Thyroid gland (tissue), 4 donors: ENCODE measurements at places on chromosomes 3 and 15.

DNA sequence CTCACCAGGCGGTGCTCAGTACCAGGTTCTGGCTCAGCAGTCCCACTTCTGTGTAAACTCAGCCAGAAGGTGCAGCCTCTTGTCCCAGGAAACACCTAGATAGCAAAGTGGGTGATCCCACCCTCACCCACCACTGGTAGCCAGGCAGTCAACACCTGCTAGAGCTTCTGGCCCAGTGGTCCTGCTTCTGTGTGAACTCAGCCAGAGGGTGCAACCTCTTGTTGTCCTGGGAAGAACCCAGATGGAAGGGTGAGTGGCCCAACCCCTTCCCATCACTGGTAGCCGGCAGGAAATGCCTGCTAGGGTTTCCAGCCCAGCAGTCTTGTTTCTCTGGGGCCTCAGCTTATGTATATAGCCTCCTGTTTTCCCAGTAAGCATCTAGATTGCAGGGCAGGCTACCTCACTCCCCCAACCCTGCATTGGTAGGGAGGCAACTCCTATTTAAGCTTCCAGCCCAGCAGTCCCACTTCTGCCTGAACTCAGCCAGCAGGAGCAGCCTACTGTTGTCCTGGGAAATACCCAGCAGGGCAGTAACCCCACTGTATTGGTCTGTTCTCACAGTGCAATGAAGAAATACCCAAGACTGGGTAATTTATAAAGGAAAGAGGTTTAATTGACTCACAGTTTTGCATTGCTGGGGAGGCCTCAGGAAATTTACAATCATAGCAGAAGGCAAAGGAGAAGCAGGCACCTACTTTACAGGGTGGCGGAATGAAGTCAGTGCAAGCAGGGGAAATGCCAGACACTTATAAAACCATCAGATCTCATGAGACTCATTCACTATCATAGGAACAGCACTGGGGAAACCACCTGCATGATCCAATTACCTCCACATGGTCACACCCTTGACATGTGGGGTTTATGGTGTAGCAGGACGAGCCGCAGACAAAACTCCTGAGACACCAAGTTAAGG lies 110.6 kb downstream of the DTWD1 start:
- DNase-seq: no peak

DNA sequence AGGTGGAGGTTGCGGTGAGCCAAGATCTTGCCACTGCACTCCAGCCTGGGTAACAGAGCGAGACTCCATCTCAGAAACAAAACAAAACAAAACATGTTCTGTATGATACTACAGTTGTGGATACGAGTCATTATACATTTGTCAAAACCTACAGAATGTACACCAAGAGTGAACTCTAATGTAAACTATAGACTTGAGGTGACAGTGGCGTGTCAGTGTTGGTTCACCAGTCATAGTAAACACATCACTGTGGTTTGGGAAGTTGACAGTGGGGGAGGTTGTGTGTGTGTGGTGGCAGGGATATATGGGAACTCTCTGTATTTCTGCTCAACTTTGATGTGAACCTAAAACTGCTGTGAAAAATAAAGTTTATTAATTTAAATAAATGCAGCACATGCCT lies 33.0 kb upstream of the GNB5 start:
- no peak for DNase-seq

DNA sequence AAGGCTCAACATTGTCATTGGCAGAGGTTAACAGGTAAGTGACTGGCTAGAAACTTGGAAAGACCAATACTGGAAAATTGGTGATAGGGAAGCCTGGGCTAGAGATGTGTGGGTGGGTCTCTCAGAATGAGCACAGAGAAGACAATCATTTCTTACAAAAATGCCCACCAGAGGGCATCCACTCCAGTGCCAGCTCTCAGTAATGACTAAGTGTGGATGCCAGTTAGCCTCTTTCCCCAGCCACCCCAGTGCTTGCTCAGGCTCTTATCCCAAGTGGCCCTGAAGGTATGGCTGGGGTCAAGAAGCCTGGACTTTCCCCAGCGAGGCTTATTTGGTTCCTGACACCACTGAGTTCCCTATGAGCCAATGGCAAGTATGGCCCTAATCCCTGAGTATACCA lies 115.9 kb upstream of the ST8SIA2 start:
- DNase-seq: peak; percentile 32

GRCh38 chr3:173913974-173914421 lies 516.5 kb downstream of the NLGN1 start:
- DNase-seq: no peak

DNA sequence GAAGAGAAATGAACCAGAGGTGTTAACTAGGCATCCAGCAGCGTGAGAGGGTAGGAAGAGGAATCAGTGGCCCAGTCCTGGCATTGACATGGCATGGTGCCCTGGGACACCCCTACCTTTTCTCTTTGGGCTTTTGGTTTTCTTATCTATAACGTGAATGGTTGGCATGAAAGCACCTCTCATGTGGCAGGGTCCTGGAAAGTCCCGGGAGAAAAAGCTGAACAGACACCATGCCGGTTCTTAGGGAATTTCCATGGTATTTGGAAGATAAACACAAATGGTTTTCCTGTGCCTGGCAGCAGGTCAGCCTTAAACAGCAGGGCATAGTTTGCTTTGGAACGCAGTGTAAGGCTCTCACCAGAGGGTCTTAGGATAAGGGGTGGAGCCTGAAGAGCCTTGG lies 15.4 kb downstream of the ARNT2 start:
- no peak for DNase-seq
